Left cardiac atrium (tissue), 4 donors: ENCODE measurements at places on chromosomes 12 and 14. TPM values are rescaled to one million over a fixed set of nuclear protein-coding genes. Genes with fewer than 3 reads are reported as not detected.

The ERG28 gene
- total RNA-seq, result 8.8 TPM

The EPYC gene
- not detected for total RNA-seq

DNA sequence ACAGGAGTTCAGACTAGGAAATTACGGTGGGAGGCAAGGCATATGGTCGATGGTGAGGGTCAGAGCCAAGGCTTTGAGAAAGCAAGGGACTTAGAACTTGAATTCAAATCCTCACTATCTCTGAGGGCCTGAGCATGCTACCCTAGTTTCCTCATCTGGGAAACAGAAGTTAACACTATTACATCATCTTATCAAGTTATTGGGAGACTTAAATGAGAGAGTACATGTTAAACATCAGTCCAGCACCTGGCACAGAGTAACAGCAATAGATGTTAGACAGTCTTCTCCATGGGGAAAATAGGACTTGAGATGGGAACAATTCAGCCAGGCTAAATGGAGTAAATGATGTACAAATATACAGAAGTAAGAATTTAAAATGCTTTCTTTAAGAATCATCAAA is 38.5 kb downstream of the SLC38A1 start:
- no peak for DNase-seq

DNA sequence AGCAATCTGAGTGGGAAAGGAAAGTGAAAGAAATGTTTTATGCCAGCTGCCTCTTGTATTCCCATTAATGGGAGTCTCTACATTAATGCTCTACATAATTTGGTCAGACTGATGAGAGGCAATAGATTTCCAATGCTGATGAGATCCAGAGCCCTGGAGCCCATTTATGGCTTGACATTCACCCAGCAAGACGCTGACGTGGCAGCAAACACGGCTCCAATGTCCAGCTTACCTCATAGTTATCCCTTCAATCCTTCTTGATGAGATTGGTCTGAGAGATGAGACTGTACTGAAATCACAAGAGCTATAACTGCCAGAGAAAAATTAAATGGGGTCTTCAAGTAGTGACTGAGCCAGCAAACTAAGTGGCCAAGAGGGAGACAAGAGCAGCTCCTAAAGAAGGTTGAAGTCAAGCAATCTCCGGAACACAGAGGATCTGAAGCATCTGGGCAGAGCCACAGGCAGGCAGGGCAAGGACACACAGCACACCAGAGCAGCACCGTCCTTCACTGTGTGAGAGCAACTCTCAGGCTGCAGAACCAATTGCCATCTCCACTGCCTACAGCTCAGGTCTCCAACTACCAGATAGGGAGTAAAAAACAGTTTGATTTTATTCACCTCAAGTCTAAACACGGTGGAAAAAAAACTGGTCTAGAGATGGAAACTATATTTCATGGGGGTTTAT is 7.3 kb upstream of the MYO1A start:
- DNase-seq, result no peak

DNA sequence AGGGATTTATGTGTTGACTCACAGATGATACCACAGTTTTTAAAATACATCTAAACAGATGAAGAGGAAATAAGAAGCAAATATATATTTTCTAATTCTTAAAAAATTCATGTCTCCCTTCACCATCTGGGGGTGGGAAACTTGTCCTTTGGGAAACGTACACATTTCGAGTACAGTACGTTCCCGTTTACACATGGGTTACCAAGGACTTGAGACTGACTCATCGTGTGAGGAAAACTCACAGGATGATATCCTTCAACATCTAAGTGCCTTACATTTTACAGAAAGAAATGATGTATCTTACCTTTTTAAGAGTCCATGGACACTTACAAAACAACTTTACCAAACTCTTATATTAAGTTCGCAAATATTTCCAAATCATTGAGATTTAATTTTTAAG is 16.0 kb upstream of the FBLN5 start:
- no peak for DNase-seq

The KSR2 gene
- under 0.01 TPM for total RNA-seq

The HCAR3 gene
- total RNA-seq, result 1.4 TPM

DNA sequence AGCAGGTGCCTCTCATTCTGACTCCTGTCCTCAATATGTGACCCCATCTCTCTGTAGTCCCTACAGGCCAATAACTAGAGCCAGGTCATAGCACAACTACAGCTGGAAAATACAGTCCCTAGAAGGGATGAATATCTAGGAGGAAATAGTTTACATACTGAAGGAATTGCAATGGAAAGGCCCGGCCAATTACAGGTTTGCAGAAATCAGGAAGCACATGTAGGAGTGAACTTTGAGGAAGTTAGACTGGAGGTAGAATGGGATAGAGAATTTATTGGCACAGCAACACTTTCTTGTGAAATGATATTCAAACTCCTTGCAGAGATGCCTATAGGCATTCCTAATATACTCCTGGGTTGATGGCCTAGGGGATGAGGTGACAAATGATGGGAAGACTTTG is 257.3 kb downstream of the GRIN2B start:
- no peak for DNase-seq

The RFX4 gene
- total RNA-seq, result not detected

The ELK3 gene
- total RNA-seq, result 28.7 TPM

- no peak for DNase-seq
These were observed 273.8 kb upstream of the SFSWAP start for GRCh38 chr12:131436922-131437705.

The RTL1 gene
- total RNA-seq, result not detected

DNA sequence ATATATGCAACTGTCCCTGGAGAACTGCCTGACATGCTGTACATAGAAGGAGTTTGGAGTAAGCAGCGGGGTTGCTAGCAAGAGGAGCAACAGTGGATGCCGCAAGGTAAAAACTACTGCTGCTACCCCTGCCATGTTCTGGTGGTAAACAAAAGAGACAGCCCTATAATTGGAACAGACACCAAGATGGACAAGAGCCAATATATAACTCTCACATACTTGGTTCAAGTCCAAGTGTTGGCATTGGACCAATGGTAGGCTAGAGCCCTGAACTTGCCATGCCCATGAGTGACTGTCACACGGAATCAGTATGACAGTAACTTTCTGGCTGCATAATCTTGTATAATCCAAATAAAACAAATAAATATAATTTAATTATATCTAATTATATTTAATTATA is 13.7 kb downstream of the ATXN7L3B start:
- no peak for DNase-seq

DNA sequence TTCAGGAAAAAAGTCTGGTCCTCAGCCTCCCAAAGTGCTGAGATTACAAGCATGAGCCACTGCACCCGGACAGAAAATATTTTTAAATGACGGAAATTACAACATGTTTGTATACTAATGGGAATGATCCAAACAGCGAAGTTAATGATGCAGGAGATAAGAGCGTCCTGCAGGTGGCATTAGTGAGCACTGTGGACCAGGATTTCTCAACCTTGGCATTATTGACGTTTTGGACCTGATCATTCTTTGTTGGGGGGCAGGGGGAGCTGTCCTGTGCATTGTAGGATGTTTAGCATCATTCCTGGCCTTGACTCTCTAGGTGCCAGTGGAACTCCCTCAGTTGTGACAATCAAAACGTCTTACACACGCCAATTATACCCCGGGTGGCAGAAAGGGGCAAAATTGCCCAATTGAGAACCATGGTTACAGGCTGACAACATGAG is 34.1 kb downstream of the SCFD1 start:
- peak; percentile 24 for DNase-seq

GRCh38 chr12:14303661-14304155 is 61.8 kb upstream of the ATF7IP start:
- DNase-seq, result no peak

The C12orf56 gene
- not detected for total RNA-seq

GRCh38 chr12:101781834-101782233 is 42.6 kb upstream of the SYCP3 start:
- DNase-seq, result no peak

The EIF2B2 gene
- total RNA-seq, result 30.3 TPM
